ENCODE measurements at places on chromosomes 2 and 18. TPM values are rescaled to one million over a fixed set of nuclear protein-coding genes. Genes with fewer than 3 reads are reported as not detected.
A peak's percentile ranks its signal among the peaks of the same experiment; 100 is the strongest.

Gene CD8B2
- polyA plus RNA-seq, result not detected

Gene LOXHD1
- not detected for polyA plus RNA-seq

Gene AOX1
- 82.2 TPM for polyA plus RNA-seq

Gene BBS5
- polyA plus RNA-seq, result 1.7 TPM

Gene QPCT
- polyA plus RNA-seq, result 4.0 TPM

Gene TMEM163
- polyA plus RNA-seq, result 0.14 TPM

Gene GPR55
- not detected for polyA plus RNA-seq

Gene FAM237A
- not detected for polyA plus RNA-seq

Gene MYO1B
- 128 TPM for polyA plus RNA-seq

Gene BOK
- polyA plus RNA-seq, result 23.3 TPM

Gene GKN1
- not detected for polyA plus RNA-seq

GRCh38 chr2:231296401-231296974 lies 98.1 kb downstream of the ARMC9 start:
- DNase-seq, result no peak

- DNase-seq, result peak; percentile 36
Measured at GRCh38 chr2:112542984-112543661, 858 bp downstream of the POLR1B start.

DNA sequence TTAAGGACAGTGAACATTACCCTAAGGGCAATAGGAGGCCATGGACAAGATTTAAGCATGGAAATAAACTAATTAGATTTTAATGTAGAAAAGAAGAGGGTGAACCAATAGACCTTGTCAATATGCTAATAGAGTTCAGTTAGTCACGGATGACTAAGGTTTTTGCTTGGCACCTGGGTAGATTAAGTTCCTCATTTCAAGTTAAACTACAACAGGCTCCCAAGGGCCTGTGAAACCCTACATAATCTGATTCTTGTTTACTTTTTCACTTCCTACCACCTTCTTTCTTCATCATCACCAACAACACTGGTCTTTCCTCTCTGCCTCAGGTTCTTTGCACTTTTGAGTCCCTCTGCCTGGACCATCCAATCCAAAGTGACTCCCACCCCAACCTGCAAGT lies 14.8 kb downstream of the SP110 start:
- DNase-seq, result no peak

- DNase-seq, result no peak
Measured at GRCh38 chr18:44386401-44386800, 294.3 kb upstream of the SETBP1 start.

DNA sequence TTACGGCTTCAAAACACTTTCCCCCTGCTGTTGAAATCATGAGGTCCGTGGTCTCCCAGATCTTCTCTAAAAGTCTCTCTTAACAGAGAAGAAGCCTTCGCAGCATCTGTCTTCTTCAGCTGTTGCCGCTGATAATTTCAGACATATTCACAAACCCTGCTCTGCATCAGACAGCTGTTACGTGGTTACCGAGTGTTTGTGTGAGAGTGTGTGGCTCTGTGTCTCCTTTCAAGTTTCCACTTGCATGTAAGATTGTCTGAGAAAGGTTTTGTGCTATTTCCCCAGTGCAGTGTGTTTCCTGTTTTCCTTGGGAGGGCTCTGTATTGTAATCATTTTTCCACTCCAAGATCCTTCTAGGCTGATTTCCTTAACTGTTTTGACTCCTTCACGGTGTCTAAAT lies 32.8 kb downstream of the MAIP1 start:
- no peak for DNase-seq

DNA sequence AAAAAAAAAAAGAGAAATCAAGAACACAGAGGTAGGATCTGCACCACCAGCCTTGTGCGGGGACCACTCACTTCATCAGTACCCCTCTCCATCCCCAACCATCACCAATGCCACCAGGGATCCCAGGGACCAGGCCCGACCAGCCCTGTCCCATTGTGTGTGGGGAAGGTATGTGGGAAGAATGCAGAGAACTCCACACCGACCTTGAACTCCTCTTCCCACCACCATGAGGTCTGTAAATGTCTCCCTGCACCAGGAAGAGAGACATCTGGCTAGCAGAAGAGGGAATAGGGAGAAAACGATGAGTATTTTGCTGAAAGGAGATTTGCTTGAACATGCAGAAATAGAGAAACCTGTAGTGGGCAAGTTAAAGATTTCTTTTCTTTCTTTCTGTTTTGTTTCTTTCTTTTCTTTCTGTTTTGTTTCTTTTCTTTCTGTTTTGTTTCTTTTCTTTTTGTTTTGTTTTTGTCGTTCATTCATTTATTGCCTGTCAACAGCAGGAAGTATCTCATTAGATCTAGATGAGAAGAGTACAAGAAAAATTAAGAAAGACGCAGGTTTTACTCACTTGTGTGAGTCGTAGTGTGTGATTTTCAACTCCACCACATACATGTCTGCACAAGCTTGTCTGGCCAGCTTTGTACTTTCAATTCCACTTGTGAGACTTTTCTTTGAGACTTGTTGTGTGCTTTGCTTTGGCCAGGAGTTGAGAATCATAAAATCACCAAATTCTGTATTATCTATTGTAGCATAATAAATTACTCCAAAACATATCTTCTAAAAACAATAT lies 179.8 kb upstream of the HAAO start:
- DNase-seq, result peak; percentile 79

- peak; percentile 14 for DNase-seq
Measured at GRCh38 chr2:164430166-164430783, 191.0 kb downstream of the GRB14 start.

DNA sequence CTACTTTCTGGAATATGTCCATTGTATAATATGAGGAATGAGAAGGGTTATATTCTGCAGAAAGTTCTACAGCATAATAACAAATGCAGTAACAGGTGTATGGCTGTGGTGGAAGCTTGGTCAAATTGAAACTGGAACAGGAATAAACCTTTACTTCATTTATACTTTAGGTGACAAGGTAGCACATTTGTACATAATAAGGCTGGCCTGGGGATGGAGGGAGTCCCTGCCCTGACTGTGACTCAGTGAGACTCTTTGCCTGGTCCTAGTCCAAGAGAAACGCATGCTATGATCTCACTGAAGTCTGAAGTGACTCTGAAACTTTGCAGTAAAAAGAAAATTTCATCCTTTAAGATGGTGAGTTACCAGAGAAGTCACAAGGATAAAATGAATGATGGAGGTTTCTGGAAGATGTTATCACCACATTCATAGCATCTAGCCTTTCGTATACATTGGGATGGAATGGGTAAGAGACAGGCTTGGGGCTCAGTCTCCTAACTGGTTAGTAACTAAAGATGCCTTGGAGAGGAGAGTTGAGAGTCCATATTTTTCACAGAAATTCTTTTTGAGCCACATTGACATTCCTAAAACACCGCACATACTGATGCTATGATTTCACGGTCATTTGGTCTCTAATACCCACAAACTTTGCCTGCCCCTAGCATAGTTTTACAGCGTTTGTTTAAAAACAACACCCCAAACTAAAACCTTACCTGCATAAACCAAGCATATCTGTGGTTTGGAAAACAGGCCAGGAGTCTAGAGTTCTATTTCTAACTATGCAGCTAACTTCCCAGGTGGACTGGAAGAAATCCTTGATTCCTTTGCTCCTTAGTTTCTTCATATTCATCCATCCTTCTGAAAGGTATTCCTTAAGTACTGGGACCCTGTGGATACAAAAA lies 42.4 kb upstream of the NABP1 start:
- DNase-seq, result peak; percentile 61

DNA sequence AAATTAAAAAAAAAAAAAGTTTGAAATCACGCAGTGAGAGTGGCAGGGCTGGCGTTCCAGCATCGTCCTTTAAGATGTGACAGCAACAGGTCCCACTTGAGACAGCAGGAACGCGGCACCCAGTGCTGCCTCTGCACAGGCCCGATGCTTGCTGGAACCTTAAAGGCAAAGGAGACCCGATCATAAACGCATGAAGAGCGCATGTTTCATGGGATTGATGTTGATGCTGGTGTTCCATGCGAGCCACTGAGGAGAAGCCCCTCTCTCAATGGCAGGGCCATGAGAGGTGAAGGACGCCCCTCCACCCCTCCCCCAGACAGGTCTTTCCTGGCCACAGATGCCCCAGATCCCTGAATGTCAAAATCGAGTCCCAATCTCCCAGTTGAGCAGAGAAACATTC lies 17.9 kb upstream of the ALPI start:
- no peak for DNase-seq

DNA sequence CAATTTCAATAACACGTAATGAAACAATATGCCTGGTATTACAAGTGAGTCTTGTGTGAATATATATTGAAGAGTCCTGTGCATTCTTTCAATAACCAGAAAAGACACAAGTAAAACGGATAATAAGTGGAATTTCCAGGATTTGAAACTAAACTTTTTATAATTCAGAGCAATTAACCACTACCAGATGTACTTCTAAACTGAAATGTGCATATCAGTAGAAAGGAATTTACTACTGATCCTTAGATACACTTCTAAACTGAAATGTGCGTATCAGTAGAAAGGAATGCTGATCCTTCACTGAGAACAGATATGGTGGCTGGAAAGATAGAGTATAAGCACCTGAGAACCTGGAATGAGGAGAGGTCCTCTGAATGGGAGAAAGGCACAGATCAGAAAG lies 470.9 kb upstream of the SPHKAP start:
- no peak for DNase-seq

DNA sequence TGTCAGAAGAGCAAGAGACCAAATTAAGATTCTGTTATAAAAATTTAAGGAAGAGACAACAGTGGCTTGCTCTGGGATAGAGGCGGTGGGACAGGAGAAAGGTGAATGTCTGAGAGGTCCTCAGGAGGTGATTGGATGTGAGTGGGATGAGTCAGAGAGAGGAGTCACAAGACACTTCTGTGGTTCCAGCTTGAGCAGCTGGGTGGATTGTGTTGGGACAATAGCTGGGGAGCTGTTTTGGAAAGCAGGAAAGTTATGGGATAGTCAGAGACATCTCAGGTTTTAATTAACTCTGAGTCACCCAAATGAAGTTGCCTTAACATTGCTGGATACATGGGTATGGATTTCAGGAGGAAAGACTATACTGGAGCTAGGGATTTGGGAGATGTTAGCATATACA lies 218.0 kb upstream of the TRIB2 start:
- peak; percentile 54 for DNase-seq

GRCh38 chr2:184734338-184734737 lies 136.0 kb downstream of the ZNF804A start:
- no peak for DNase-seq

GRCh38 chr2:160389875-160390274 lies 103.7 kb downstream of the RBMS1 start:
- DNase-seq, result peak; percentile 61

GRCh38 chr2:189465478-189465877 lies 24.2 kb downstream of the WDR75 start:
- DNase-seq, result no peak

DNA sequence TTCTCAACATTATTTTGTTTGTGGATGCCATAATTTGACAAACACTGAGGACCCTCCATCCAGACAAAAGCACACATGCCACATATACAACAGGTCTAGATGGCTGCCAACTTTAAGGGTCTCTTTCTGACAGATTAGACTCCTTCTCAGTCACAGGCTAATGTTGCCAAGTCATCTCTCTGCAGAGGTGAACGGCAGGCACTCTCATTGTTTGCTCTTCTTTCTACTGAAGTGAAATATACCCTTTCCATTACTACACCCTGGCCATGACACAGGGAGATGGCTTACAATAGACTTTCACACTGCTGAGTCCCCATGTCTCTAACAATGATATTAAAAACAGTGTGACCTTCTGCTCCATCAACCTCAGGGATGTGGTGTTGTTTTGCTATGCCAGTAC lies 47.5 kb upstream of the ZNF397 start:
- no peak for DNase-seq

DNA sequence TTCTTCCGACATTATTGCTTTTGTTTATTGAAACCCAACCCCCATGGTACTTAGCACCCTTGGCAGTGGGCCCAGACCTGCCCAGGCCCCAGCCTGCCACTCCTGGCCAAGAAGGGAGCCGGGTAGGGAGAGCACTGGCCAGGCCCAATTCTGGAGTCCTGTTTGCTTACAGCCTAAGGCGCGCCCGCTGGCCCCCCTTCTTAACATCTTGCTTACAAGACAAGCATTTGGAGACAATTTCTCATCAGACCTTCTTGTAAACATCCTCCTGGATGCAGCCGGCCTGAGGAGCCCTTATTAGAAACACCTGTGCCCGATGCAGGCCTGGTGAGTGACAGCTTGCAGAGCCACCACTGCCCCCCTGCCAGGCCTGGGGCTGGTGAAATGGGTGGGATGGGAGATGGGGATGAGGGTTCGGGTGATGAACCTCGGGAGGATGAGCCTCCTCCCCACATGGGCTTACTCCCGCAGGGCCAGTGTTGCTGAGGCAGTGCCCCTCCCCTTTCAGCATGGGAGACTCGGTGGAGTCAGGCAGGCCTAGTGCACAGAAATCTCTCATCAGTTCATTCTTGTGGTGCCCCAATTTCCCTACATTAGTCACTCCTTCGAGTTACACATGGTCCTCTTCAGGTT lies 217.5 kb downstream of the CYP26B1 start:
- no peak for DNase-seq

- peak; percentile 98 for DNase-seq
Measured at GRCh38 chr2:33069894-33070651, 123.3 kb downstream of the LTBP1 start.

- DNase-seq, result no peak
Measured at GRCh38 chr2:232043966-232044365, 82.5 kb downstream of the DIS3L2 start.

DNA sequence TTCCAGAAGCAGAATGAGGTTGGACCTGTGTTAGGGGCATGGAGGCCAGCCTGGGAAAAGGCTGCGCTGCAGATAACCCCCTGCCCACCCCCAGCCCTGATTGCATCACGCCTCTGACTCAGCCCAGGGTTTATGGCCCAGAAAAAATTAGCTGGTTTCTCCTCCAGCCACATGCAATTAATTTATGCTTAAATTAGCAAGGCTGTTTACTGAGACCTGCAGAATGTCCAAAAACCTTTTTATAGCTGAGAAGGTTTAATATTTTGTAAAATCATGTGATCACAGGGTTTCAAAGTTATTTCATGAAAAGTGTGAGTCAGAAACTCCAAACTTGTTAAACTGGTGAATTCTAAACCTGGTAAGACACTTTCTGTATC lies 123.1 kb upstream of the HDAC4 start:
- DNase-seq, result no peak

- no peak for DNase-seq
Measured at GRCh38 chr2:233464056-233464455, 102.5 kb downstream of the USP40 start.

GRCh38 chr2:209468846-209469245 lies 45.0 kb downstream of the MAP2 start:
- DNase-seq, result no peak

DNA sequence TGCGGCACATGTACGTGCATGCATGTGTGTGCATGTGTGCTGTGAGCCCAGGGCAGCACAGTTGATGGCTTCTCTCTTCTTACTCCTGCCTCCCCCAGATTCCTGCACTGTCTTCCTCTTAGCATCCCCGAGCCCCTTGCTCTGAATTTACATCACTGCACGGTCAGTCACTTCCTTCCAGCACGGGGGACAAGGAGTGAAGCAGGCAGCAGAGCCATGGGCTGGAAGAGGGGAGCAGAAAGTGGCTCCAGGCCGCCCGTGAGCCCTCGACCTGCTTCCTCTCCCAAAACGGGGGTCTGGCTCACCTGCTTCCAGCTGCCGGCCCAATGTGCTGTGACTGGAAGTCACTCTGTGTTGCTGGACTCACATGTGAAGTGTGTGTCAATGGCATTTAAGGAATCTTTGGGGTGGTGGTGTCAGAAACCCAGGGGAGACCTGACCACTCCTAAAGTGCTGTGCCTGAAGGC lies 106.1 kb downstream of the FAM210A start:
- no peak for DNase-seq

All from mammary epithelial cell (primary cell).